ENCODE measurements at places on chromosomes 7 and 10. TPM values are rescaled to one million over a fixed set of nuclear protein-coding genes. Genes with fewer than 3 reads are reported as not detected.
A peak's percentile ranks its signal among the peaks of the same experiment; 100 is the strongest.

- H3K27ac ChIP-seq: no peak overlapping the region
- H3K36me3 ChIP-seq: no peaks in the 10 kb centered on the region
- H3K4me3 ChIP-seq: no peak overlapping the region
- peaks cover 76% of the 10 kb centered on the region for H3K27me3 ChIP-seq
- H3K4me1 ChIP-seq: peaks cover 8% of the 10 kb centered on the region
Measured at GRCh38 chr7:127245607-127246006, 7.1 kb downstream of the GRM8 start.

GRCh38 chr7:112162142-112162766 is 43.9 kb downstream of the DOCK4 start:
- no peak overlapping the region for H3K4me3 ChIP-seq
- no peak overlapping the region for H3K27ac ChIP-seq
- DNase-seq: no peak
- H3K4me1 ChIP-seq: no peaks in the 10 kb centered on the region
- H3K27me3 ChIP-seq: peaks cover 18% of the 10 kb centered on the region

- no peak for DNase-seq
- H3K27ac ChIP-seq: no peak overlapping the region
- H3K27me3 ChIP-seq: peaks cover 36% of the 10 kb centered on the region
- no peak overlapping the region for H3K4me3 ChIP-seq
- no peaks in the 10 kb centered on the region for H3K4me1 ChIP-seq
Measured at GRCh38 chr10:117945651-117946050, 101.1 kb downstream of the RAB11FIP2 start.

- peaks cover 16% of the 10 kb centered on the region for H3K4me1 ChIP-seq
- H3K4me3 ChIP-seq: no peak overlapping the region
- DNase-seq: no peak
- peak overlapping the region; percentile 84 for H3K27ac ChIP-seq
- H3K27me3 ChIP-seq: no peaks in the 10 kb centered on the region
Measured at GRCh38 chr7:150648353-150649079, 16.3 kb upstream of the GIMAP6 start.

DNA sequence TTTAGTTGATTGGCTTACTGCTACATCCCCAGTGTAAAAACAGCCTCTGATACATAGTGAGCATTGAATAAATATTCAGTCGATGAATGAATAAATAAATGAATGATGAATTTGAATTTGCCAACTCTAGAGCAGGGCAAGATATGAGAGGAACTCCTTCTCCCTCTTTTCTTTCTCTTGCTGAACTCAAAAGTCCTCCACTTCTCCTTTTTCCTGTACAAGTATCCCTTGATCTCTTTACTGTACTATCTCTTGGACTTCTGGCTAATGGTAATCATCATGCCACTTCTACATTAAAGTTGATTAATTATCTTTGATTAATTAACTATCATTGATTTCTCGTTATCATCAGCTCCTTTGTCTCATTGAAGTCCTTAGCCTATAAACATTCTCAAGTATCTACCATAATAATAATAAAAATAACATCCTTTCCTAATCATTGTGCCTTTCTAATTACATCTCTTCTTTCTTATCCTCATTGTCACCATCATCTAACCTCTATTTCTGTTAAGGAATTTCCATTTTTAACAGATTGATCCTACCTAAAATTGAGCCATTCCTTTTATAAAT is 10.6 kb downstream of the CPED1 start:
- DNase-seq: no peak
- H3K27ac ChIP-seq: no peak overlapping the region
- no peaks in the 10 kb centered on the region for H3K36me3 ChIP-seq
- no peak overlapping the region for H3K4me3 ChIP-seq

DNA sequence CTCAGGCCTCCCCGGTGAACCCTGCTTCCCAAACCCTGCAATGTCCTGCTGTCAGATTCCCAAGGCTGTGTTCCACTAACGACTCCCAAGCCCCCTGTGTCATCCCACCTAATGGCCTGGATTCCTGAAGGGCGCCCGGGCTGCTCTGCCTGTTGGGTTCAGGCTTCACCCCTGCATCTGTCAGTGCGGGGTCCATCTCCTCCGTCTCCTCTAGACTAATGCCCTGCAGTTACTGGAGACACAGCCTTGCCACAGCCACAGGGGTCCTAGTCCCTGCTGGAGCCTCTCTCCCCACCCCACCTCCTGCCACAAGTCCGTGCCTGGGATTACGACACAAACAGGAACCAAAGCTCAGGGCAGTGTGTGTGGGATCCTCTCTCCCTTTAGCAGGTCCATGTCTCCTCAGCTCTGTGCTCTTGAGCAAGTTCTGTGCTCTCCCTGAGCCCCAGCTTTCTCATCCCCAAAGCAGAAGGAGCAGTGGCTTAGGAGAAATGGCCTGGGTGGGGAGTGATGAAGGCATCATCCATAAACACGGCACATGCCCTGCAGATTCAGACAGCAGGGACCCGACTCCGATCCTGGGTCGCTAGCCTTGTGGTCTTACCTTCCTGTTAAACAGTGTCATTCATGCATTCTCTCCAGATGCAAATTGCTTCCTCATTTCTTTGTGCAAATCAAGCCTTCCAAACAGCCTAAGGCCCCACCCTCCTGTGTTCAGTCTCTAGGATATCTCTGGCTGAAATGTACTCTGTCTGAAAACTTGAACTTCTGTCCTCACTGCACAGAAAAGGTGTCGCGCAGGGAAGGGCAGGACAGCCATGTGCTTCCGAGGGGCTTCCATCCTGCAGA is 8.2 kb upstream of the RBP3 start:
- H3K36me3 ChIP-seq: no peaks in the 10 kb centered on the region
- H3K4me3 ChIP-seq: peak overlapping the region; percentile 31
- no peaks in the 10 kb centered on the region for H3K4me1 ChIP-seq

DNA sequence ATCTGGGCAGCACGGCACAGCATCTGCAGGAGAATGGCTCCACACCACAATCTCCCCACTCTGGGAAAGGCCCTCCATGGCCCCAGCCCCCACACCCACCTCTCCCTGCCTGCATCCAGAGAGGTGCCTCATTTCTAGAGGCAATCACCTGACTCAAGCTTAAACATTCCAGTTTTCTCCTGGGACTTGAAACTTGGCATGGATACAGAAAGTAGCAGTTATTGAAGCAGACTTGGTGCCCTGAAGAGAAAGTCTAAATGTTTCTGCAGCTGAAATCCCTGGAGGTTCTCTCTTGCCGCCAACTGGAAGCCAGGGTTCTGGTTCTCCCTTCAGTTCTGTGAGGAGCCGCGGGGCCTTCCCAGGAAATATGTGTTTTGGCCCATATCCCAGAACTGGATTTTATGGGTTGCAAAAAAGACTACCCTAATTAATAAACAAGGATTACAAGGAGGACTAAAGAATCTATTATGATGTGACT is 122.8 kb downstream of the SKIDA1 start:
- H3K36me3 ChIP-seq: no peaks in the 10 kb centered on the region
- DNase-seq: no peak
- no peak overlapping the region for H3K27ac ChIP-seq
- no peak overlapping the region for H3K4me3 ChIP-seq
- peaks cover 8% of the 10 kb centered on the region for H3K27me3 ChIP-seq

SEMA3A gene
- not detected for total RNA-seq

DHX32 gene
- total RNA-seq: 6.4 TPM

GLRX3 gene
- total RNA-seq: 39.9 TPM
